ENCODE measurements at places on chromosomes 13 and 19.

DNA sequence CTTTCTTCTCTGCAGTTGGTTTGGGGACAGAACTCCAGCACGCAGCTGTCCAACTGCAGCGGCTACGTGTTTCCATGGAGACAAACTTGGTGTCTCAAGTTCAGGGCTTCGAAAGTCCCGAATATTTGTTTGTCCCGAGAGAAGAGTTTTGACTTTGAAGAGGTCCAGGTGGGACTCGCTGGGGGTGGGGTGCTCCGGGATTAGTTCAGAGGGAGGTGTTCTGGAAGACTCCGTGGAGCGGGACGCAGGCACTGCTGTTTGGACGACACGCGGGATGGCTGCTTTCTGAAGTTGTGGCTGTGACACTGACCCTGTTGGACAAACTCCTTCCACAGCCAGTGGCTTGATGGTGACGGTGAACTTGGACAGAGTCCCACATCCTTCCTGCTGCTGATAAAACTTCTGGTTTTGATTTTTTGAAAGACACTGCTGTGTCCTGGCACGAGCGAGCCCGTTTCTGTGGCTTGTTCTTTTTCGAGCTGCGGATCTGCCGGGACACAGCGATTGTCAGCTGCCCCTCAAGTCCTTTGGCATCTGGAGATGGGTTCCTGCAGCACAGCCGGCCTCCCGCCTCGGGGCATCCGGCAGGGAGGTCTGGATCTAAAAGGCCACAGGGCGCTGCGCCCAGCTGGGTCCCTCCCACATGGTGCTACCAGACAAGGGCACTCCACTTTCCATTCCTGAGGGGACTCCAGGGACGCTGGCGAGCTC is 15.9 kb upstream of the RANBP3 start:
- no peak for DNase-seq

DNA sequence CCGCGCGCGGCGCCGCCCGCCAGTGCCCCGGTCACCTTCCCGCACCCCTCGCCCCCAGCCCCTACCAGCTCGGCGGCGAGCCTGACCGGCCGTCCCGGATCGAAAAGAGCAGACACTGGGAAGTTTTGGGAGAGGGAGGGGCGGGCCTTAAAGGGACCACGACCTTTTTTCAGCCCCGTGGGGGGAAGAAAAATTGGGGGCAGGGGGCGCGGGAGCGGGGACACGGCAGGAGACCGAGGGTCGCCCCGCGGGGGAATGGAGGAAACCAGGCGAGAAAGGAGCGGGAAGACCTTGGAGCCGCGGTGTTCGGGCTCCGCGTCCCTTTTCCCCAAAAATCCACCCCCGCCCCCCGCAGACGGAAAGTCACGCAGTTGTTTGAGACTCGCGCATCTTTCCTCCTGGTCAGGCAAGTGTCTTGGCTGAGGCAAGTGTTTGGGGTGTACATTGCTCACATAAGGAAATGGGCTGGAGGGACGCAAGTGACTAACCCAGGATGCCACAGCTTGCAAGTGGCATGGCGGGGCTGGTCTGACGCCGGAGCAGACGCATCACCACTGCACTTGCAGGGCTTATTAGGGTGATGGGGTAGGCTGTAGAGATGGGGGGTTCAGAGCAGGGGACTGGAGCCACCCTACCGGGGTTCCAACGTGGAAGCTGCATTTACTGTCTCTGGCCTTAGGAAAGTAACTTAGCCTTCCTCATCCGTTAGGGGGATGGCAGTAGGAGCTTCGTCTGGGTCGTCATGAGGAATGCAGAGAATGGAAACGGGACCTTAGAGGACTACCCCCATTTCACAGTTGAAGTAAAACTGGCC is 2.7 kb upstream of the HNRNPL start:
- peak; percentile 87 for DNase-seq

- no peak for DNase-seq
Measured at GRCh38 chr13:69882451-69882850, 225.2 kb upstream of the ATXN8OS start.

DNA sequence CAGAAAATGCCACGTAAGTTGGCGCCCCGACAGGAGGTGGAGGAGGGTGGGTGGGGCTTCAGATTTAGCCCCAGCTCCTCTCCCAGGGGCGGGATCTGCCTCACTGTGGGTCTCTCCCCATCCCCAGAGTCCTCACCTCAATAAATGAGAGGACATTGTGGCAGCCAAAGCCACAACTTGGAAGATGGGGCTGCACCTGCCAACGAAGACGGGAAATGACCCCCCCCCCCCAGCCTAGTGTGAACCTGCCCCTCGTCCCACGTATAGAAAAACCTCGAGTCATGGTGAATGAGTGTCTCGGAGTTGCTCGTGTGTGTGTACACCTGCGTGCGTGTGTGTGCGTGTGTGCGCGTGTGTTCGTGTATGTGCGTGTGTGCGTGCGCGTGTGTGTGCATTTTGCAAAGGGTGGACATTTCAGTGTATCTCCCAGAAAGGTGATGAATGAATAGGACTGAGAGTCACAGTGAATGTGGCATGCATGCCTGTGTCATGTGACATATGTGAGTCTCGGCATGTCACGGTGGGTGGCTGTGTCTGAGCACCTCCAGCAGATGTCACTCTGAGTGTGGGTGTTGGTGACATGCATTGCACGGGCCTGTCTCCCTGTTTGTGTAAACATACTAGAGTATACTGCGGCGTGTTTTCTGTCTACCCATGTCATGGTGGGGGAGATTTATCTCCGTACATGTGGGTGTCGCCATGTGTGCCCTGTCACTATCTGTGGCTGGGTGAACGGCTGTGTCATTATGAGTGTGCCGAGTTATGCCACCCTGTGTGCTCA is 1.5 kb upstream of the TRAPPC5 start:
- DNase-seq, result peak; percentile 87

GRCh38 chr19:42143341-42144234 is 11.3 kb upstream of the POU2F2 start:
- DNase-seq, result no peak
